ENCODE measurements at places on chromosomes 3 and 15. TPM values are rescaled to one million over a fixed set of nuclear protein-coding genes. Genes with fewer than 3 reads are reported as not detected.

The RAB6B gene
- total RNA-seq, result 2.6 TPM

The ERICH6 gene
- 0.10 TPM for total RNA-seq

The HESX1 gene
- total RNA-seq, result not detected

The CSPG4 gene
- 0.13 TPM for total RNA-seq

The CFAP92 gene
- not detected for total RNA-seq

The CELSR3 gene
- 4.6 TPM for total RNA-seq

The DNAH12 gene
- total RNA-seq, result 0.09 TPM

The FGF7 gene
- total RNA-seq, result not detected

The KPNA4 gene
- 30.2 TPM for total RNA-seq

The RAB7A gene
- total RNA-seq, result 169 TPM

The CACNA1D gene
- 0.55 TPM for total RNA-seq

The MRPS25 gene
- total RNA-seq, result 62.1 TPM

The MTHFS gene
- 78.0 TPM for total RNA-seq

The WDR82 gene
- 47.3 TPM for total RNA-seq

The PP2D1 gene
- total RNA-seq, result not detected

The THPO gene
- 0.16 TPM for total RNA-seq

The MYL3 gene
- total RNA-seq, result 0.07 TPM

The ARGFX gene
- not detected for total RNA-seq

The WDR49 gene
- total RNA-seq, result not detected

The FBXW12 gene
- not detected for total RNA-seq

The SLC6A20 gene
- total RNA-seq, result 0.08 TPM

All from A549 treated with AZD2906 at 1 μM for 4 hours (cell line).